ENCODE measurements at places on chromosomes 7 and 10. TPM values are rescaled to one million over a fixed set of nuclear protein-coding genes. Genes with fewer than 3 reads are reported as not detected.

Gene FIS1
- polyA plus RNA-seq: 260 TPM

Gene TMEM139
- 0.75 TPM for polyA plus RNA-seq

Gene NME8
- polyA plus RNA-seq: not detected

Gene GRM8
- not detected for polyA plus RNA-seq

Gene IFIT1B
- not detected for polyA plus RNA-seq

Gene CYP3A5
- 0.92 TPM for polyA plus RNA-seq

Gene CLCN1
- polyA plus RNA-seq: not detected

Gene TMEM184A
- polyA plus RNA-seq: not detected

GRCh38 chr10:60914690-60915141, 29.3 kb downstream of the RHOBTB1 start:
- no peak overlapping the region for H3K4me3 ChIP-seq
- no peak for DNase-seq
- no peak overlapping the region for H3K27ac ChIP-seq
- no peaks in the 10 kb centered on the region for H3K36me3 ChIP-seq
- no peaks in the 10 kb centered on the region for H3K27me3 ChIP-seq
- H3K4me1 ChIP-seq: no peaks in the 10 kb centered on the region

GRCh38 chr10:75544386-75544785, 113.0 kb downstream of the LRMDA start:
- H3K36me3 ChIP-seq: no peaks in the 10 kb centered on the region
- H3K27ac ChIP-seq: no peak overlapping the region
- DNase-seq: no peak
- H3K27me3 ChIP-seq: peaks cover 6% of the 10 kb centered on the region

DNA sequence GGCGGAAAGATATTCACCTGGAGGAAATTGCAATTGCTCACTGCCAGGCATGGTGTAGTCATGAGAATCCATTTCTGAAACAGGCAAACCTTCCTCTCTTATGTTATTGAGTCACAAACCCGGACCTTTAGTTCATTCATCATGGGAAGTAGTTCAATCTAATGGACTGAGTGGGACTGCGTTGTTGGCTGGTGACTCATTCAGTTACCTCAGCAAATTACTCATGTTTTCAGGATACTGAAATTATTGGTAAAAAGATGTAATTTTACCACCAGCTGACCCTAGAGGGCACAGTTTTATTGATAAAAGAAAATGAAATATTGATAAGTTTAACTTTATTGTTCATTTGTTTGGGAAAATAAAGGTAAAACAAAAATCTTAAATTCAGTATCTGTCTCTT, 1194.4 kb upstream of the SORCS1 start:
- H3K4me1 ChIP-seq: no peaks in the 10 kb centered on the region
- no peak overlapping the region for H3K27ac ChIP-seq
- H3K4me3 ChIP-seq: no peak overlapping the region
- no peak for DNase-seq
- H3K36me3 ChIP-seq: no peaks in the 10 kb centered on the region

DNA sequence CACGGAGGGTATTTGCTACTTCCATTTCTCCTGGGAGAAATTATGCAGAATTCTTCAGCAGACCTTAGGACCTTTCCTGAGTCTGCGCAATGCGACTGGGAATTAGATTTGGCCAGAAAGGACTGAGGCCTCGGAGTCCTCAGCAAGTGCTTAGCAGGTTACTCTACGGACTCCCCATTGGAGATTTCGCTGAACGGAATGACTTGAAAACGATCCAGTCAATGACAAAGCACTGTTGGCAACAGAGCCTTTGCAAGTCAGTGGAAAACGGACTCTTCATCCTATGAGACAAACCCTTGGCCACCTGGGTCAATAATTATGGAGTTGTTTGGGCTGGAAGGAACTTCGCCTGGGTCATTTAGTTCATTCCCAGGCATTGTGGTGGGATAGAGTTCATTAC, 107.4 kb downstream of the FAM204A start:
- no peaks in the 10 kb centered on the region for H3K36me3 ChIP-seq
- no peaks in the 10 kb centered on the region for H3K4me1 ChIP-seq
- H3K27ac ChIP-seq: no peak overlapping the region

- no peak overlapping the region for H3K4me3 ChIP-seq
- no peak for DNase-seq
- H3K4me1 ChIP-seq: no peaks in the 10 kb centered on the region
- no peak overlapping the region for H3K27ac ChIP-seq
- H3K27me3 ChIP-seq: no peaks in the 10 kb centered on the region
Measured at GRCh38 chr7:46153583-46153950, 232.5 kb upstream of the IGFBP3 start.

DNA sequence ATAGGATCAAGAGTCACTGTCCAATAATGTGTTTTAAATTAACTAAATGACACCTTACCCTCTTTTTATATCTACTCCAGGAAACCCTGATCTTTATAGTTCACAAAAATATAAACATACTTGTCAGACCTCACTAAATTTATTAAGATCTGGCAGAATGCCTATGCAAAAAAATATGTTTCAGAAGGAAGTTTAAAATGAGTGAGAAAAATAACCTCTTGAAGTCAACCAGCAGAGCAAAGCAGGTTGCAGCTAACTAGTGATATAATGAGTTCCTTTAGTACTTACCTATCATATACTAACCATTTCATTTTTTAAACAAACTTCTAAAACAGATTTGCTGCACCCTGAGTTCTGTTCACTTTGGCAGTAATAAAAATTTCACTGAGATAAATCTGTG, 14.0 kb upstream of the HGF start:
- H3K27me3 ChIP-seq: no peaks in the 10 kb centered on the region

GRCh38 chr10:35236739-35237138, 99.6 kb upstream of the CCNY start:
- H3K27me3 ChIP-seq: no peaks in the 10 kb centered on the region
- no peak overlapping the region for H3K27ac ChIP-seq
- no peaks in the 10 kb centered on the region for H3K4me1 ChIP-seq
- H3K4me3 ChIP-seq: no peak overlapping the region
- H3K36me3 ChIP-seq: no peaks in the 10 kb centered on the region
- no peak for DNase-seq

DNA sequence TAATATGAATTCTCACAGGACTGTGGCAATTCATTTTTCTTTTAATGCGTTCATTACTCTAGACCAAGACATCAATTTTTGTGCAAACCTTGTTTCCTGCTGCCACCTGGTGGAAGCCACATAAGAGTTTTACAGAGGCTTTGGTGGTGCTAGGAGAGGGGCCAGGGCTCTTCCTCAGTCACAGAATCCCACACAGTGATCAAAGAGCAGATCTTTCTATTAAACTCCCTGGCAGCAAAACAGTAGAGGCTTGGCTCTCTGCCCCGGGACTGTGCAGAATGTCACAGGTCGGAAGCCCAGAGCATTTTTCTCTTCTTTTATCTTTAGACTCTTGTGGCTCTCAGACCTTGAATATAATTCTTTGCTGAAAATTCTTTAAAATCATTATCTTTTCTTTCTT, 506.4 kb upstream of the C7orf33 start:
- no peak overlapping the region for H3K4me3 ChIP-seq

- H3K4me3 ChIP-seq: no peak overlapping the region
- H3K4me1 ChIP-seq: no peaks in the 10 kb centered on the region
- H3K27ac ChIP-seq: no peak overlapping the region
- DNase-seq: no peak
- H3K36me3 ChIP-seq: no peaks in the 10 kb centered on the region
Measured at GRCh38 chr10:49651917-49652316, 27.5 kb upstream of the C10orf53 start.

DNA sequence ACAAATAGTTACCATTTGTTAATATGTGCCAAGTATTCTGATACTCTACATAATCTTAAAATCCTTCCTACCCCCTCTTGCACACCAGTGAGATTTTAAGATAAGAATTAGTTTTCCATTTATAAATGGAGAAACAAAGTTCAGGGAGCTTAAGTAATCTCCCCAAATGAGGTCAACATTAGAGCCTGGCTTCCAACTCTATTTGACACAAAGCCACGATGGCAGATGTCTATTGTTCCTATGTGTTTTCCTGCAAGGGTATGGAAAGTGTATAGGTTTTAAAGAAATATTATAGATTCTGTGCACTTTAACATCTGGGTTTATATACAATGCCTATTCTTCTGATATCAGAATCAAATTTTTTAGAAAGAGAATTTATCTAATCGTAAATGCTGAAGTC, 143.9 kb upstream of the SEMA3C start:
- no peaks in the 10 kb centered on the region for H3K27me3 ChIP-seq

DNA sequence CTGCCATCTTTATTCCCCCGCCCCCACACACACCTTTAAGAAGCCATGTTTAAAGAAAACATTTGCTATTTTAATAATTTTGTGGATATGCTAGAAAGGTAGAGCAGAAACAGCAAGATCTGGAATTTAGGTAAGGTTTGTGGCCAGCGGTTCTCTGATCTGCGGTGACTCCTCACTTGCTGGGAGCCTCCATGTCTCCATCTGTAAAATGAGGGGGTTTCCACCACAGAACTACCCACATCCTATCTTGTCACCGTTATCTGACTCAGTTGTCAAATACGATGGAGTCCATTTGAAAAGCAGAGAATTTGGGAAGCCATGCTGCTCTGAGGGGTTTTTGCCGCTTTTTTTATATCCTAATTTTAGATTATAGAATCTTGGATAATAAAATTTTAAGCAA, 23.3 kb downstream of the MACC1 start:
- no peaks in the 10 kb centered on the region for H3K36me3 ChIP-seq
- no peak overlapping the region for H3K4me3 ChIP-seq
- H3K27me3 ChIP-seq: no peaks in the 10 kb centered on the region
- no peak overlapping the region for H3K27ac ChIP-seq
- no peak for DNase-seq

DNA sequence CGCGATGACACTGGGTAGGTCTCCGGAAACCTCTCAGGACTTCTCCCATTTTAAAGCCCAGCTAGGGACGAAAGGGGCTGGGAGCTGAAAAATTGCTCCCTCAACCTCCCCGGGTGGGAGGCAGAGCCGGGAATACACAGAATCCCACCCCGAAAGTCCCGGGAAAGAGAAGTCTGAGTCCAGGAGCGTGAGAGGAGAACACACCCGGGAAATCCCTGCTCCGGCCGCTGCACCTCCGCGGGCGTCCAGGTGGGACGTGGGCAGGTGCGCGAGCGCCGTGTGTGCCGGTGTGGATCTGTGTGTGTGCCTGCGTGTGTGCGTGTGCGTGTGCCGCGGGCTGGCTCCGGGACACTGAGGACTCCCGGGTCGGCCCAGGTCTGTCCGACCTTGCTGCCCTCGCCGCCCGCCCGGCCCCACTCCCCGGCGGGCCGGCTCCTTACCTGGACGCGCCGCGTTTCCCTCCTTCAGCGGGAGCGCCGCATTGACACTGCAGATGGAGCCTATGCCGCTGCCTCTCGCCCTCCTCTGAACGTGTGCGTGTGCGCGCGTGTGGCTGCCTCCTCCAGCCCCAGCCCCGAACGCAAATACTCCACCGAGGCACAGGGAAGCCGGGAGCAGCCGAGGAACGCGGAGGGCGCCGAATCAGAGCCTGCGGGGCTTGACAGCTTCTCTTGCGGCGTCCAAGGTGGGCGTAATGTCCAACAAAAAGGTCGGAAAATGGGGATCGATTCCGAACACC, at the start of gene PLXNA4:
Gene PLXNA4 (minus strand): TSS at position 489 of the 739 bp plus-strand sequence. CDS start 67,777 bp downstream, outside the sequence.
- H3K27me3 ChIP-seq: peaks cover 37% of the 10 kb centered on the region
- H3K4me3 ChIP-seq: no peak within 1 kb of the TSS
- H3K4me1 ChIP-seq: no peaks in the 10 kb centered on the region
- H3K36me3 ChIP-seq: no peaks in the 10 kb centered on the region
- H3K27ac ChIP-seq: no peak within 1 kb of the TSS
- DNase-seq: no peak

DNA sequence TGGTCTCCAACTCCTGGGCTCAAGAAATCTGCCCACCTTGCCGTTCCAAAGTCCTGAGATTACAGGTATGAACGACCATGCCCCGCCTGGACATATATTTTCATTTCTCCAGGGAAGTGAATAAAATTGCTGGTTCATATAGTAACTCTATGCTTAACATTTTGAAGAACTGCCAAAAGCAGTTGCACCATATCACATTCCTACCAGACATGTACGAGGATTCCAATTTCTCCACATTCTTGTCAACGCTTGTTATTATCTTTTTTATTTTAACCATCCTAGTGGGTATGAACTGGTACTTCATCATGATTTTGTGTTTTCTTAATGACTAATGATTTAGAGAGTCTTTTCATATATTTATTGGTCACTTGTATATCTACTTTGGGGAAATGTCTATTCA, 21.9 kb upstream of the CPN1 start:
- peaks cover 9% of the 10 kb centered on the region for H3K27me3 ChIP-seq
- H3K4me1 ChIP-seq: no peaks in the 10 kb centered on the region
- H3K27ac ChIP-seq: no peak overlapping the region
- no peaks in the 10 kb centered on the region for H3K36me3 ChIP-seq
- DNase-seq: no peak

DNA sequence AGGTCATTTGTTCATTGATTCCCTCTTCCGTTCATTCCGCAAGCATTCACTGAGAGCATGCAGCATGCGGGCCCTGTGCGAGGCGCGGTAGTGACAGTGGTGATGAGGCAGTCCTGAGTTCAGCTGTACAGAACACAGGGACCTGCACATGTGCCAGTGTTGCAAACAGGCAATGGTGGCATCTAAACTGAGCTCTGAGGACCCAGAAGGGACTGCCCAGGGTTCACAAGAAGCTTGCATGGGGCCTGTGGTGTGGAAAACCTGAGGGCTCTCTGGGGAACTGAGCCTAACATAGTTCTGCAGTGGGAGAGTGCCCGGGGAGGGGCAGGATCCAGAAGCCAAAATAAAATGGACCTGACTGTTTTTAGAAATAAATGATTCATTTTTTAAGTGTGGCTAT, 13.2 kb downstream of the ZNF488 start:
- H3K4me1 ChIP-seq: no peaks in the 10 kb centered on the region
- DNase-seq: no peak
- no peaks in the 10 kb centered on the region for H3K36me3 ChIP-seq
- no peak overlapping the region for H3K4me3 ChIP-seq
- H3K27ac ChIP-seq: no peak overlapping the region

DNA sequence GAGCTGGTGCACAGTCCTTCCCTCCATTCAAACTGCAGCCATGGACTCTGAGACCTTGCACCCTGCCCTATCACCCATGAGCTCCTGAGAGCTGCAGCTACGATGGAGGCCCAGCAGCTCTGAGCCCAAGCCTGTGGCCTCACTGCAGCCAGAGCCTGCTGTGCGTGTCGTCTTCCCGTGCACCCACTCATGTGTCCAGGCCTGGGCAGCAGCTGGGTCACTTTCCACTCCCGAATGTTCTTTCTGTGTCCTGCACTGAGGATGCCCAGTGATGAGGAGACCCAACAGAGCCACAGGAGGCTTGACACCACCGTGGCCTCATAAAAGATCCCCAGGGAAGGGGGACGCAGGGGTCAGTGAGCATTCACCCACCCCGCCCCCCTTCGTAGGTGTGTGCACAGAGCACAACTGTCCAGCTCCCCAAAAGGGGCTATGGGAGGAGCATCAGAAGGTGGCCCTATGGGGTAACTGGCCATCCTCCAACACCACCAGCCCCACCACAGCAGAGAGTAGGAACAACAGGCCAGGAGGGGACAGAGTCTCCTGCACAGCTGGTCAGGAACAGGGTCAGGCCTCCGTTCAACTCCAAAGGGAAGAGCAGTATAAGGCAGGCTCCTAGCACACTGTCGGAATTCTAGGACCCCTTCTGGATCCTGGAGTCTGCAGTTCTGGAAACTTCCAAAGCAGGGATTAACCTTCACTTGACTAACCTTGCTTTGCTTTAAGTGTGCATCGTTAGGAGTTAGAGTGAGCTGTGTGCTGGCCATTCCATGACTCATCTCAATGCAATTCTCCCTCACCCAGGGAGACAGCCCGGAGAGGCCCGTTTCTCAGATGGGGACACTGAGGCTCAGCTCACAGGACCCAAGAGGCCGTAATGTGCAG, 52.6 kb downstream of the RASGEF1A start:
- no peaks in the 10 kb centered on the region for H3K4me1 ChIP-seq
- H3K4me3 ChIP-seq: no peak overlapping the region
- H3K27ac ChIP-seq: no peak overlapping the region
- no peaks in the 10 kb centered on the region for H3K36me3 ChIP-seq

- H3K27me3 ChIP-seq: no peaks in the 10 kb centered on the region
- no peak overlapping the region for H3K27ac ChIP-seq
- peaks cover 27% of the 10 kb centered on the region for H3K4me1 ChIP-seq
- H3K4me3 ChIP-seq: no peak overlapping the region
- no peak for DNase-seq
Measured at GRCh38 chr10:132590752-132591121, 53.1 kb downstream of the INPP5A start.

Data from CD4-positive, CD25-positive, alpha-beta regulatory T cell (primary cell).